ENCODE measurements at places on chromosomes 13 and 19.
A peak's percentile ranks its signal among the peaks of the same experiment; 100 is the strongest.

DNA sequence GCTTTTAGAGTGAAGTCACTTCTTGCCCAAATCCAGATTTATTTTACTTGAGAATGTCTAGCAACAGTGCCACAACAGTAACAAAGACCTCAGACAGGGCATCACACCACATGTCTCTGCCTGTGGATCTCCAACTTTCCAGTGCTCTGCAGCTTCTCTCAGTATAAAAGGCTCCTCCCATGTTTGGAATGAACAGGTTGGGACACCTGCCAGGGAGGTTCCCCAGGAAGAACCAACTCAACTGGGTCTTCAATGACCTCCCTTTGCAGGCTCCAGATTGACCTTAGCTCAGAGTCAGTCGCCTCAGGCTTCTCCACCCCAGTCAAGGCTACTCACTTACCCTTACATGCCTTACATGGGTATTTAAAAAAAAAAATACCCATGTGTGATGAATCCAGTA lies 3.4 kb downstream of the ZNF823 start:
- no peak for DNase-seq

DNA sequence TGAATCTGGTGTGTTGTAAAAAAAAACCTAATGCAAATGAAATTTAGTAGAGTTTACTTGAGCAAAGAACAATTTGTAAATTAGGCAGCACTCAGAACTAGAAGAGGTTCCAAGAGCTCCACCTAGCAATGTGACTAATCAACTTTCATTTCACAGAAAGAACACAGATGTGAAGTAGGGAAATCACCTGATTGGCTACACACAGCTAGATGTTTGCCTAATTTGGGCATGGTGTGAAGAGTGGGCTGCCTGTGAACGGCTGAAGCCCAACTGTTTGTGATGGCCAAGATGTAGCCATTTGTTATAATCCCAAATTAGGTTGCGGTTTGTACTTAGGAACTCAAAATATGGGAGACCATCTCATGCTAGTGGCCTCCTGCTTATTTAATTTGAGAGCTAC lies 724.4 kb upstream of the SLITRK5 start:
- DNase-seq: peak; percentile 50

DNA sequence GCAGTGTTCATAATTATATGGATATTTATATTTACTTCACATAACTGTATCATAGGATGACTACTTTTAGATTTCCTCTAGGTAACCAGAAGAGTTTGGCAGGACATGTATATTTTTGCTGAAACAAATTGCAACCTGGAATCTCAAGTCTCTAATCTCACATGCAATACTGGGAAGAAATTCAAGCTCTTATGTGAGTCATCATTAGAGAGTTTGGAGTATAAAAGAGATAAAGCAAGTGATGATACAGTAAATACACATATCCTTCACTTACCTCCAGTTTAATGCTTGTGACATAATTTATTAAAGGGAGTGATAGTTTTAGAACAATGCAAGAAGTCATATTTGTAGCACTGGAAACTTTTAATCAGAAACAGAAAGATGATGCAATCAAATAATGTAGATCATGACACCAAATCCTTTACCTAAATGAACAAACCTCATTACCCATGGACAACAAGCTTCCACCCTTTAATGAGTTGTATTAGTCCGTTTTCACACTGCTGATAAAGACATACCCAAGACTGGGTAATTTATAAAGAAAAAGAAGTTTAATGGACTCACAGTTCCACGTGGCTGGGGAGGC lies 15.8 kb upstream of the OR7A17 start:
- no peak for DNase-seq

- DNase-seq: no peak
Observed at GRCh38 chr13:98060282-98060681, 82.6 kb upstream of the FARP1 start.

- no peak for DNase-seq
Observed at GRCh38 chr13:98675066-98675465, 77.4 kb downstream of the SLC15A1 start.

DNA sequence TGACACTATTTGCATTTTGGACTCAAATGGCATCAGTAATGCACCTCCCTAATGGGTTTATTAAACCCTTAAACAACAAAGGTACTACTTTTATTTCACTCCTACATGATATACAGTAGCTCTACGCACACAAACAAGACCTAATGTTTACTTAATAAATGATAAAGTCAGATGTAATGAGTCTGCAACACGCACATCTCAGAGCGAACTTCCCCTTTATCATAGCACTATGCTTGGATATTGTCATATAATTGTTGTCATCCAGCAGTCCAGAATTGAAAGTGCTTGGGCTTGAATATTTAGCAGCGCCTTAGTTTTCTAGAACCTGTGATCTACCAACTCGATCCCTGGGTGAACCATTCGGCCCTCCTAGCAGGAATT lies 772 bp downstream of the PARP4 start:
- DNase-seq: no peak

- no peak for DNase-seq
Observed at GRCh38 chr13:50400035-50400726, 384.9 kb downstream of the KCNRG start.

DNA sequence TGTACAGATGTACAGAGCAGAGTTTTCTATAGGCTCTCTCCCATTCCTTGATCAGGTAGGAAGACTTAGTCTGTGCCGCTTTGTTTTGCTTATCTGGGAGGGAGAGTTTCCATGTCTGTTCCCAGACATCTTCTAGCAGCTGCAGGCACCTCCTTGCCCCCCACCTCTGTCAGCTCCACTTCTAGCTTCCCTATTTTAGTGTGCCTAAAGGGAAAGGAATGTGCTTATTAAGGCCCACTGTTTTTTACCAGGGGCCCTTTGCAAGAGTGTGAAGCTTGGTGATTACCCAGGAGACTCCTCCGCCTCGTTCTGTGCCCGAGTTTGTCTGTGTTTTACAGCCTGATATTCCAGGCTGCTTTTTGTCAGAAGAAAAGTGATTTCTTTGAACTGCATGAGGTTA lies 1984.4 kb downstream of the OLFM4 start:
- DNase-seq: no peak

- DNase-seq: no peak
Observed at GRCh38 chr19:28553005-28553404, 659.9 kb downstream of the UQCRFS1 start.

GRCh38 chr19:1411255-1412191 lies 4.1 kb downstream of the DAZAP1 start:
- no peak for DNase-seq

DNA sequence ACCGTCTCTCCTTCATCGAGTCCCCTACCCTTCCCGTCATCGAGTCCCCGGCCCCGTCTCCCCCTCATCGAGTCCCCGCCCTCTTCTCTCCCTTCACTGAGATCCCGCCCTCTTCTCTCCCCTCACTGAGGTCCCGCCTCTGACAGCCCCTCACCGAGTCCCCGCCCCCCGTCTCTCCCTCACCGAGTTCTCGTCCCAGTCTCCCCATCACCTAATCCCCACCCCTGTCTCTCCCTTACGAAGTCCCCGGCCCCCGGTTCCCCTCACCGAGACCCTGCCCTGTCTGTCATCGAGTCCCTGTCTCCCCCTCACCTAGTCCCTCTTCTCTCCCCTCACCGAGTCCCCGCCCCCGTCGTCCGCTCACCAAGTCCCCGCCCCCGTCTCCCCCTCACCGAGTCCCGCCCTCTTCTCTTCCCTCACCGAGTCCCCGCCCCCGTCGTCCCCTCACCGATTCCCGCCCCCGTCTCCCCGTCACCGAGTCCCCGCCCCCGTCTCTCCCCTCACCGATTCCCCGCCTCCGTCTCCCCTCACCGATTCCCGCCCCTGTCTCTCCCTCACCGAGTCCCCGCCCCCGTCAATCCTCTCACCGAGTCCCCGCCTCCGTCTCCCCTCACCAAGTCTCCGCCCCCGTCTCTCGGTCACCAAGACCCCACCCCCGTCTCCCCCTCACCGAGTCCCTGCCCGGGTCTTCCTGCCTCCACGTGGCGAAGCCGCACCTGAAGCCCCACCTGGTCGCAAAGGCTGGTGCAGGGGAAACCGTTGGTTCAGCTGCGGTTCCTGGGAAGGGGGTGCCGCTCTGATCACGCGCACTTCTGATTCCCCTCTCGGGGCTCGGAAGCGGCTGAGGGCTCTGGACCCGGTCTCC lies 23.9 kb upstream of the ZNF846 start:
- peak; percentile 91 for DNase-seq

GRCh38 chr13:20064128-20064527 lies 96.7 kb downstream of the GJA3 start:
- no peak for DNase-seq

DNA sequence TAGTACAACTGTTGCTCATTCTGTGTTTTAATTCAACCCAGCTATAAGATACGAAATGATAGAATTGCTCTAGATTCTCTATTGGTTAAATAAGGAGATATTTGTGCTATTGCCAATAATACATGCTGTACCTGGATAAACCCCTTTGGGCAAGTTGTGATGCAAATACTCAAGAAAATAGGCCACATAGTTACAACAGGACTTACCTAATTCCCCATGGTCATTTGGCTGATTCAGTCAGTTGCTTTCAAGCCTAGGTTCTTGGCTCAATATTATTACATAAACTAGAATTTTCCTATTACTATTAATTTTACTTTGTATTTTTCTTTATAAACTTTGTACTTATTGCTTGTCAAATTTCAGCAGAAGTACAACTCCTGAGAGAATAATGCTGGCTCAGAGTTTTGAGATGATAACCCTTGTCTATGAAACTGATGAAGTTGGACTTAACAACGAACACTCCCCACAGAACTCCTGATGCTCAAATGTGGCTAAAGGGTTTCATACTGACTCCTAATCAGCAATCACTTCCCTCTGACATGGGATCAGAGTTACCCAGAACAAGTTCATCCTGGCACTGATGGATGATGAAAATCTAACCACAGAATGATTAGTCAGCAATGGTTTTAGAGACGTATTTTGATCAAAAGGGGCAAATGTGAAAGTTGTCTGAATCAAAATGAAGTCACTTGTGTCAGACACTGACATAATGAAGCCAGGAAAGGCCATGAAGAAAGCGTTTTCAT lies 221.1 kb downstream of the ITGBL1 start:
- DNase-seq: no peak

All from erythroblast (primary cell).